ENCODE measurements at places on chromosomes 7 and 10. TPM values are rescaled to one million over a fixed set of nuclear protein-coding genes. Genes with fewer than 3 reads are reported as not detected.
A peak's percentile ranks its signal among the peaks of the same experiment; 100 is the strongest.

DNA sequence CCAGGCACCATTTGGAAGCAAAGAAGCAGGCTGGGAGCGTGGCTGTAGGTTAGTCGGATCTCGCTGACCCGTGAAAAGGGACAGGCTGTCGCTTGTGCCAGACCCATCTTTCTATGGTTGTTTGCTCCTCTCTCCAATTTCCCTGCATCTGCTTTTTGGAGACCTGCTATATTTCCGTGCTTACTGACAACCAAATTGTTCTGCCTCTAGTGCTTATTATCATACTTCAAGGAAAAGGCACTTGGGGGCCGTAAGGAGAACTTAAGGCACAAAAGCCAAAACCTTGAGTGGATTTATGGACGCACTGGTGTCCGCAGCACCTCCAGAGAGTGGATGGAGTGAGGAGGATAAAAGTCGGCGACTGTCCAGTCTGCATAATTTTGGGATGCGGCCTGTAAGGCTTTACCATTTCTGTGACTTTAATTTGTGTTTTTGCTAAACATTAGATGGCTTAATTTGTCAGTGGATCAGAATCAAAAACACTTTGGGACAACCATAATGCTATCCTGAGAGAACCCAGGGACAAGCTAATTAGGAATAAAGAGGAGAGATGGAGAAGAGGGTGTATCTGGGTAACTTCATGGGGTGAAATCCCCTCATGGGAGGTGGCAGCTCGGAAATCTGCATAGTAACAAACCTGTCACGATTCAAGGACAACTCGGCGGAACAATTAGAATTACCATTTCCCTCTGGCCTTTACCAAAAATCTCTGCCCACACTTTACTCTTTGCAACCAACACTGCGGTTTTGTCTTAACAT, 206.7 kb downstream of the HDAC9 start:
- H3K4me3 ChIP-seq: no peak overlapping the region
- no peaks in the 10 kb centered on the region for H3K36me3 ChIP-seq
- H3K27ac ChIP-seq: no peak overlapping the region
- no peaks in the 10 kb centered on the region for H3K27me3 ChIP-seq

FAM25A gene
- total RNA-seq: not detected

GRCh38 chr7:127973832-127974231, 57.4 kb downstream of the LRRC4 start:
- H3K4me3 ChIP-seq: no peak overlapping the region
- H3K27ac ChIP-seq: no peak overlapping the region
- no peak for DNase-seq
- peaks cover 57% of the 10 kb centered on the region for H3K36me3 ChIP-seq
- H3K4me1 ChIP-seq: no peaks in the 10 kb centered on the region
- H3K27me3 ChIP-seq: no peaks in the 10 kb centered on the region

GRCh38 chr7:1533255-1533546, 2.7 kb downstream of the MAFK start:
- peak overlapping the region; percentile 81 for H3K4me3 ChIP-seq
- H3K4me1 ChIP-seq: peaks cover 26% of the 10 kb centered on the region
- no peak for DNase-seq

DNA sequence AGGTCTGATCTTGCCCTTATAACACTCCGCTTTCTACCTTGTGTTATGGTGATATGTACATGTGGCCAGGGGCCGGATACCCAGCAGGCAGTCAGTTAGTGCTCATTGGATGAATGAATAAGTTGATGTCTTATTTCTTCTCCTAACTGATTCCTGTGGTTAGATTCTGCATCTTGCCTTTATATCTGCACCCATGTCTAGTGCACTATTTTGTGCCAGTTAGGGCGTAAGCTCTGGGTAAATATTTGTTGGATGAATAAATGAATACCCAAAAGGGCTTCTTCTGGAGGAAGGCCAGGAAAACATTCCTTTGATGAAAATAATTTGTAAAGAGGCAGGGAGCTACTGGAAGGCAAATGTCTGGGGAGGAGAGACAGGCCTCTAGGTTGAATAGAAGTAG, 148.2 kb downstream of the CHN2 start:
- no peaks in the 10 kb centered on the region for H3K27me3 ChIP-seq
- DNase-seq: no peak
- no peak overlapping the region for H3K27ac ChIP-seq
- H3K4me3 ChIP-seq: no peak overlapping the region
- no peaks in the 10 kb centered on the region for H3K36me3 ChIP-seq

DNA sequence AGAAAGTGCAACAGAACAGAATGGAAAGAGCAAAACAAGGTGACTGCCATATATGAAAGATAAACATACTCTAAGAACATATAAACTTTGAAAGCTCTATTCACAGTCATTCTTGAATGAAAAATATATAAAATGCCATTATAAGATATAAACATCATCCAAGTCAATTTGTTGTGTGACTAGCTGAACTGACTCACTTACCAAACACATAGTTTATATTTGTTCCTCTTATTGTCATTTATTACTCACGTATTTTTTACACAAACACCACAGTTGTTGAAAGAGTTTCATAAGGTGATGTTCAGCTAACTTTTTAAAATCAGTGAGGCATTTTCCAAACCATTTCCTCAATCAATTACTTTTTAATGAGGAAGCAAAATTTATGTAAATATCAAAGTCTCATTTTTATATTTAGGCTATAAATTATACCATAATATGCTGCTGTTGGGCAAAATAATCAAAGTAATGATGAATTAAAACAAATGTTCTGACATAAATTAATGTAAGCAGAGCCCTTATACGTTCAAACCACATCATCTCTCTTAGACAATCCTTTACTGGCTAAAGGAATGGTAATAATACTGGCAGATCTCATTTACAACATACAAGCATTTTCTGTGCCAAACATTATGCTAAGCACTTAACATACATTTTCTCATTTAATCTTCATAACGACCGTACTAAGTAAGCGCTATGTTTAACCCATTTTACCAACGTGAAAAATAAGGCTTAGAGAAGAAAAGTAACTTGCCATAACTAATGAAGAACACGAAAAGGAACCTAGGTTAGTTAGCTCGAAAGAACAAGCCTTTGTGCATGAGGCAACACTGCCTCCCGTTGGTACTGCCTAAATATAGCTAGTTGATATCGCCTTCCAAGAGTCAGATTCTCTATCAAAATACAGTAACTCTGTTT, 7.3 kb downstream of the LRRN3 start:
- H3K36me3 ChIP-seq: peaks cover 2% of the 10 kb centered on the region
- H3K4me1 ChIP-seq: peaks cover 36% of the 10 kb centered on the region
- peak overlapping the region; percentile 51 for H3K27ac ChIP-seq
- H3K4me3 ChIP-seq: peak overlapping the region; percentile 15
- peak; percentile 69 for DNase-seq
- no peaks in the 10 kb centered on the region for H3K27me3 ChIP-seq

- H3K27ac ChIP-seq: no peak overlapping the region
- H3K4me1 ChIP-seq: no peaks in the 10 kb centered on the region
- no peaks in the 10 kb centered on the region for H3K27me3 ChIP-seq
- DNase-seq: no peak
- H3K4me3 ChIP-seq: no peak overlapping the region
These were observed 192.0 kb downstream of the ZNF438 start for GRCh38 chr10:30839652-30840051.

DNA sequence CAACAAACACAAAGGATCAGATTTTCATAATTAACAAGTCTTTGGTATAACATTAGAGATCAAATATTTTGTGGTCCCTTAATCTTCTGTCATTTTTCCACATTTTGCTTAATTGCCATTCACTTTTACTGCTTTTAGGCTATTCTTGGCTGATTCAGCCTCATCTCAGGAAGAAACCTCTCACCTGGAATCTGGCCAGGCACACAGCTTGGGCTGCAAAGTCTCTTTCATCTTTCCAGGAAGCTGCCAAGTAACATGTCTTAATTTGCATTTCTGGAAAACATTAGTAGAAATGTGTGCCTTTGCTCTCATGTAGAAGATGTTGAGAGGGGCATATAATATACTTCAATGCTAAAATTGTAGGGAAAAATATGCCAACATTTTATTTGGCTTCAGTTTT, 174.2 kb upstream of the STEAP4 start:
- H3K27me3 ChIP-seq: no peaks in the 10 kb centered on the region
- H3K4me1 ChIP-seq: no peaks in the 10 kb centered on the region
- no peak overlapping the region for H3K4me3 ChIP-seq
- no peaks in the 10 kb centered on the region for H3K36me3 ChIP-seq
- no peak for DNase-seq
- H3K27ac ChIP-seq: no peak overlapping the region

DNA sequence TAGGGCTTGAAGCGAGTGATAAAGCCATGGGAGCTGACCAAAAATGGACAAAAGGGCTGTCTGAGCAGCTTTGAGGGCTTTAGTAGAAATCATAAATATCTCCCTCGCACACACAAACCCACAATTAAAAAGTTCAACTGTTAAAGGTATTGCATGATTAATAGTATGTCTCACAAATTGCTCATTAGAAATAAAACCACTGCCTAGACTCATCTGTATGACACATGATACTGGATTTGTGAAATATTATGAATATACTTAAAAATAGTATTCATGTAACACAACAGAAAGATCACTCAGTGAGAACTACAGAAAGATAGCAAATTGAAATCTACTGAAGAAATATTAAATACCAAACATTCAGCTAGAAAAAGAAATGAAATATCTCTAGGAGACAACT, 11.9 kb upstream of the PTPN12 start:
- H3K36me3 ChIP-seq: no peaks in the 10 kb centered on the region
- H3K27me3 ChIP-seq: no peaks in the 10 kb centered on the region
- no peak for DNase-seq
- no peak overlapping the region for H3K27ac ChIP-seq
- H3K4me3 ChIP-seq: no peak overlapping the region
- peaks cover 2% of the 10 kb centered on the region for H3K4me1 ChIP-seq

DNA sequence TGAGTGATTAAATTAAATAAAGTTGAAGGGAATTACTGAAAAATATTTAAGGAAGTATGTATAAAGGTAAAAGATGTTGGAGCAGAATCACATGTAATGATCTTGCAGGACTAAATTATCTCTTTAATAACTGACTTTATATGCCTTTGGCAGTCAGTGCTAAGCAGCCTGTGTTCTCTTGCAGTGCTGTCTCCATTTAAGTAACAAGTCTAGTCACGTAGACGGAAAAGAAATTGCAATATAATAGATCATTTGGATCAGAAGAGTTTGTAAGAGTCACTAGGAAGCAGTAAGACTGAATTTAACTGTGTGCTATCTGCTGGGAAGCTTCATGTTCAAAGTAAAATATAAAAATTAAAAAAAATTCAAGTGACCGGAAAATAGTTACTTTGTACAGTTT, 21.4 kb downstream of the BZW2 start:
- peaks cover 10% of the 10 kb centered on the region for H3K4me1 ChIP-seq
- peaks cover 45% of the 10 kb centered on the region for H3K36me3 ChIP-seq
- DNase-seq: no peak
- H3K27me3 ChIP-seq: no peaks in the 10 kb centered on the region

DNA sequence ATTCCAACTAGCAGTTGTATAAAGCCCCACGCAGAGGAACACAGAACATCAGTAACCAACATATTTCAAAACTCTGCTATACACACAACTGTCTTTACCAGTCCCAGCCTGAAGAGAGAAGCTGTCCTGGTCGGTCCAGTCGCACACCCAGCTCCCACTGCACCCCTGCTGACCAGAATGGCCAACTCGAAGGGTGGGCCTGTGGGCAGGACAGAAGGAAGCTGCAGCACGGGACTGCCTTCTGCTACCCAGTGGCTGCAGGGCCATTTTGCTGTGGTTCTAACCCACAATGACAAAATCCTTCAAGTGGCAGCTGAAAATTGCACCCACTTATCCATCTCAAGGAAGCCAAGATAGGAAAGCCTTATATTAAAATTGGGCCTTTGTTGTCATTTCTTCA, 48.2 kb downstream of the GSDME start:
- no peaks in the 10 kb centered on the region for H3K36me3 ChIP-seq
- no peak overlapping the region for H3K4me3 ChIP-seq
- no peaks in the 10 kb centered on the region for H3K4me1 ChIP-seq
- DNase-seq: no peak
- peaks cover 6% of the 10 kb centered on the region for H3K27me3 ChIP-seq

DNA sequence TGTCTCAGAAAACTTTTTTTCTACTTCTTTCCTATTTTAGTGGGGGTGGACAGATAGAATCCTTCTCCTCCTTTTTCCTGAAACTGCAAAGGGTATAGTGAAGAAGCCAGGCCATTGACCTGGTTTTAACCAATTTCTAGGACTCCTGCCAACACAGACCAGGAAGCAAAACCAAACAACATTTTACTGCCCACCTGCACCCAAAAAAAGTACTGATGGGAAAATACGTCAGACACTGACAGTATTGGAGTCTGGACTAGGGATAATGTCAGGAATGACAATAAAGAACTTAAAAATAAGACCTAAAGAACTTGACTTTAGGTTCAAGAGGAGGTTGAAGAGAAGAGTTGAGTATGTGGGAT, 5.0 kb upstream of the STEAP4 start:
- H3K4me3 ChIP-seq: no peak overlapping the region
- H3K27ac ChIP-seq: no peak overlapping the region
- peaks cover 11% of the 10 kb centered on the region for H3K27me3 ChIP-seq
- no peaks in the 10 kb centered on the region for H3K36me3 ChIP-seq

- DNase-seq: no peak
- no peaks in the 10 kb centered on the region for H3K27me3 ChIP-seq
- no peak overlapping the region for H3K27ac ChIP-seq
- no peaks in the 10 kb centered on the region for H3K36me3 ChIP-seq
- H3K4me1 ChIP-seq: no peaks in the 10 kb centered on the region
- H3K4me3 ChIP-seq: no peak overlapping the region
These were observed 59.3 kb downstream of the ARHGAP22 start for GRCh38 chr10:48545462-48546145.

DNA sequence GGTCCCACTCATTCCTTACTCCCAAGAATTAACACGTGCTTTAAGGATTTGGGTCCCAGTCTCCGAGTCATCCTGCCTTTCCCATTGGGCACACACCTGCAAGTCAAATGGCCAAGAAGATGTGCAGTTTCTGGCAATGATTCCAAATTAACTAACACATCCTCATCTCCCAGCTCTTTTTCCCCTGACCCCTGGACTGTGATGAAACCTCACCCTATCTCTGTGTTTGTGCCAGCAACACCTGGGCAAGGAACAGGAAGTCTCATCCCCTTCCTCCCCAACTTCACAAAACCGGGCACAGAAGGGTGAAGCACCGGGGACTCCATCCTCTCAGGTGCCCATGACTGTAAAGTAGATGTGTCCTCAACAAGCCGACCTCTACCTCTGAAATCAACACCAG, 54.8 kb downstream of the PLXNA4 start:
- no peak overlapping the region for H3K27ac ChIP-seq
- peaks cover 4% of the 10 kb centered on the region for H3K27me3 ChIP-seq
- peaks cover 12% of the 10 kb centered on the region for H3K4me1 ChIP-seq
- H3K4me3 ChIP-seq: no peak overlapping the region

- H3K4me3 ChIP-seq: no peak overlapping the region
- no peaks in the 10 kb centered on the region for H3K27me3 ChIP-seq
- H3K36me3 ChIP-seq: peaks cover 7% of the 10 kb centered on the region
These were observed 4.0 kb upstream of the PKD1L1 start for GRCh38 chr7:47952224-47952623.

DNA sequence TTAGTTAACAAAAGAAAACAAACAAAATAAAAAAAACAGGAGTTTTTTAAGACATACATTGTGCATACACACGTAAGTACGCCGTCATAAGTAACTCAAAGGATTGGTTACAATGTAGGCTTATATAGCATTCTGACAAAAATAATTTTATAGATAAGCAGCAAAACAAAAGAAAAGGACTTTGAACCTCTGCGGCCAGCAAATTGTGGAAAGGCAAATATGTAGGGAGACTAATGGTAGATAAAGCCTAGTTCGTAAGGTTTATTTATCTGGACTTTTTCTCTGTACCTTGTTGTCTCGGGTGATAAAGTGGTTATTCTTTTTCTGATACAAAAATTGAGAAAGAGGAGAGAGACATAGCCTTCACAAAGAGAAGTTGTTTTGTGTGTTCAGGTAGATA, 891.9 kb downstream of the CNTNAP2 start:
- H3K27ac ChIP-seq: no peak overlapping the region
- no peak for DNase-seq
- H3K4me3 ChIP-seq: no peak overlapping the region
- H3K27me3 ChIP-seq: no peaks in the 10 kb centered on the region
- no peaks in the 10 kb centered on the region for H3K4me1 ChIP-seq

EFCAB10 gene
- not detected for total RNA-seq

Data from activated CD4-positive, alpha-beta memory T cell treated with anti-CD3 and anti-CD28 coated beads for 36 hours (primary cell).